WTC11 (cell line): ENCODE measurements at places on chromosomes 12 and 14. TPM values are rescaled to one million over a fixed set of nuclear protein-coding genes. Genes with fewer than 3 reads are reported as not detected.

The C3AR1 gene
- 0.09 TPM in 2 of 3 replicates, not detected in the other for total RNA-seq

The STRN3 gene
- 37.1 to 40.8 TPM (median 40.4 TPM) in 3 replicates for total RNA-seq

DNA sequence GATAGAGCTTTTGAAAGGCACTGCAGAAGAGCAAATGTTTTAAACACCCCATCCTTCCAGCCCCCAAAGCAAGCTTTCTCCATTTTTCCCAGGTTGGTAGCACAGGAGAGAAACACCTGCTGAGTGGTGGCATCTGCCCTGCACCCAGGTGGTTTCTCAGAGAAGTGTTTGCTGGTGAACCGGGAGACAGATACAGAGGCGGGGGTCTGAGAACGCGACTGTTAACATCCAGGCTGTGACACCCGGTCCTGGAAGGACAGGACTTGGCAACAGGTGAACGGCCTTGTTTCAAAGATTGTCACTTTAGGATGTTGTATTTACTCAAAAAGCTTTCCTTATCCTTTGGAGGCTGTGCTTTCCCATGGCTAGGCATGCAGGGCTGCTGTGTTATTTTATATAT, 18.5 kb downstream of the MMAB start:
- DNase-seq: no peak

DNA sequence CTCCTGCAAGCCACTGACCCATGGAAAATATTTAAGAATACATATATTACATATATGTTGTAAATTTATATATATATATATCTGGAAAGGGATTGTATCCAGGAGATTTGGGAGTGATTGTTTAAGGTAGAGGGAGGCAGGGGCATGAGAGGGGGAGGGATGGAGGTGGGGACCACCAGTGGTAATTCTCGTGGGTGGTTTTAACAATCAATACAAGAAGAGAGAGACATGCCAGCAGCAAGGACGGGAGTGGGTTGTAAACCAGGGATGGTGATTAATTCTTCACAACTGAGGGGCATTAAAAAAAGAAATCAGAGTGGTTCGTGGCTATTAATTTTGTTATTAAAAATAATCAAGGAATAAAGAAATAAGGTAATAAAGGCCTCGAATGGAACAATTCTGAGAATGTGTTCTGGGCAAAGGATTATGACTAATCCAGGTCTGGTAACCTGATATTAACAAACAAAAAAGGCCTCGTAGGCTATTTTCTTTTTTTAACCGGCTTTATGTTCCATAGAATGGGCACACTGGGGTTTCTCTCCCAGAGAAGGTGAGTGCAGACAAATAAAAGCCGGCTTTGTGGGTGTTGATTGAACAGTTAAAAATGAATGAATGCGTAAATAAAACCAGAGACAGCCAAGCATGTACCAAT, 8.3 kb upstream of the RTL1 start:
- DNase-seq: no peak

DNA sequence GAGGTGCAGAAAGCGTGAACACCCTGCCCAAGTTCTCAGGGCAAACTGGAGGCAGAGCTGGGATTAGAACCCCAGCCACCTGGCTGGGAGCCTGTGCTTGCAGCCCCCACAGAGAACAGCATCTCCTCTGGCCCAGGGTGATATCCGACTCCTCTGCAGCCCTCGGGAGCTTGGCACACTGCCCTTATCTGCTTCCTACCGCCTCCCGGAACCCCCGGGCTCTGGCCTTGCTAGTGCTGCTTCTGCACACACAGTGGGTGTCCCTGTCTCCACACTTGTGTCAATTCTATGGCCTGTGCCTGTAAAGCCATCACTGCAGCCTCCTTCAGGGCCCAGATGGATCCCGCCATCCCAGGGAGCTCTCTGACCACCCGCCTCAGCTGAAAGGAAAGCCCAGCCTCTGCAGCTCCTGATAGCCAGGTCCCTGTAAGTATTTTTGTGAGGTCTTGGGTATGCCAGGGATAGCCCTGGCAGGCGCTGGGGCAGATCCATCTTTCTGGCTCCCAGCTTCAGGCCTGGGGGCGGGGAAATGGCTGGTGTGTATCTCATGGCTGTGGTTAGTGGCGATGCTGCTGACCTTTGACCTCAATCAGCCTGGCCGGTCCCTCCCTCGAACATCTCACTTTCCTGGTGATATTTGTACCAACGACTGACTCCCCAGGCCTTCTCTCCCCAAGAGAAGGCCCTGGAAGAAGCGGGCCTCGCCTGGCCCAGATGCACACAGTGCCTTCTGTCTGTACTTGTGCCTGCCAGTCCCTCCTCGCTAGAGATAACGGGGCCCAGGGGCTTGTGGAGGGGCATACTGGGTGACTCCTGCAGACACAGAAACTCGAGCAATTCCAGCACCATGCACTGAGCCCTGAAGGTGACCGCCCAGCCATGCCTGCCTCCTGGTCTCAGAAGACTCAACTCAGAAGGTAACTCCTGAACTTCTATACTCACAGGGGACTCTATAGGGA, 183.8 kb downstream of the CALM1 start:
- DNase-seq: no peak

DNA sequence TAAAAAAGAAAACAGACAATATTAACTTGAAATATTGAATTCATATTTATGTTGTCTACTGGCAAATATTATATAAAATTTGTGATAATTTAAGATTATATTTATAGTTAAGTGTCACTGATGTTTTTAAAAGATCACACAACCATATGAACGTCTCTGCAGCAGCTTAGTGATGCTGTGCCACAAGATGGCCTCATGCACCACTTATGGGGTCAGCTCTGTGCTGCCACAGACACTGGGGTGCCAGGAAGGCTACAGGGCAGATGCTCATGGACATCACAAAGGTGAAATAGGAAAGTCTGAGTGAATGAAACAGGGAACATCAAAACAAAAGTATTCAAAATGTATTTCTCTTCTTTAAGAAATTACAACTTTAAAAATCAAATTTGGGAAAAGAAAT, 13.1 kb downstream of the ATXN3 start:
- DNase-seq: no peak

- no peak for DNase-seq
These were observed 27.6 kb upstream of the MAP3K9 start for GRCh38 chr14:70836946-70837345.
